HFFc6 (cell line): ENCODE measurements at places on chromosomes 13 and 19. TPM values are rescaled to one million over a fixed set of nuclear protein-coding genes. Genes with fewer than 3 reads are reported as not detected.

Gene EBI3
- 0.26 to 0.61 TPM (median 0.27 TPM) in 3 replicates for total RNA-seq

DNA sequence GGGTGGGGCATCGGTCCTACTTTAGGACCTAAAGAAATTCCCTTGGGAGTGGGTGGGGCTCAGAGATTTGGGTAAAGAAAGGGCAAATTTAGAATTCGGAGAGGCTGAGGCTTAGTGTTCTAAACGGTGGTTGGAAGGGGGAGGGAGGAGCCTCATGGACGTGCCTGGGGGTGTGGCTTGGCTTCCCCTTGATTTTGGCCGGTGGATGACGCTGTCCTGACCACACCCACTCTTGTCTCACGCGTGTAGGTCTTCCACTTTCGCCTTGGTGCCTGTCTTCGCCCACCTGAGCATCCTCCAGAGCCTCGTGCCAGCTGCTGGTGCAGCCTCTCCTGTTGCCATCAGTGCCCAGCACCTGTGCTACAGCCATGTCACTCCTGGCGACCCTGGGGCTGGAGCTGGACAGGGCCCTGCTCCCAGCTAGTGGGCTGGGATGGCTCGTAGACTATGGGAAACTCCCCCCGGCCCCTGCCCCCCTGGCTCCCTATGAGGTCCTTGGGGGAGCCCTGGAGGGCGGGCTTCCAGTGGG, 1.2 kb upstream of the NUP62 start:
- no peak for DNase-seq

GRCh38 chr19:32661318-32661717, 13.7 kb downstream of the ANKRD27 start:
- DNase-seq: no peak

Gene F2RL3
- total RNA-seq: not detected in 3 replicates

GRCh38 chr13:29266261-29266660, 329.2 kb downstream of the SLC7A1 start:
- DNase-seq: no peak

Gene SLC25A41
- total RNA-seq: not detected in 3 replicates

DNA sequence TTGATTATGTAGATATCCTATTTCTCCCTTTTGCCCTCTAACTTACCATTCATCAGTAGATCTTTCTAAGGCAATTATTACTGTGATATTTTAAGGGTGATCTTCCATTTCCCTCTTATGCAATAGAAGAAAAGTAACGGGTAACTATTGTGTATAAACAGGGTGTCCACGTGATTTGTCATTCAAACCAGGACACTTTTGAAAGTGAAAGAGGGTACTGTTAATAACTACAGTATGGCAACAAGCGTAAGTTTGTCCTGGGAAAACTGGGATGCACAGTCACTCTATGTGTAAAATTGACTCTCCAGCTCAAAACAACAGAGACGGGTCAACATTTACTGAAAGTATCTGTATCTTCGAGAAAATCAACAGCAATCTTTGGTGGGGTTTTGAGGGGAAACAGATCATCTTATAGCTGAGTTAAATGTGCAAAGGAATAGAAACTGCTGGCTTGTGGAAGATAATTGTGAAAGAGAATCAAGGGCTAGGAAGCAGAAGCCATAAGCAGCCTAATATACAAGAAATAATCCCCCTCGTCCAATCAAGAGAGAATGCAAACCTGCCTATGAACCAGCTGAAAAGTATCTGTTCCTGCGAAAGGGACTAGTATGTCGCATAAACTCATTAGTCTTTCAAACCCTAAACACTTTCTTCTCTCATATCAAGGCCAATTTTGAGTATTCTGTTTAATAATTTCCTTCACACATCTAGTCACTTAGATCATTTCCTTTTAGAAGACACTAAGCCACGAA, 126.7 kb downstream of the FOXO1 start:
- DNase-seq: no peak
